ENCODE measurements at places on chromosomes 6 and 20. TPM values are rescaled to one million over a fixed set of nuclear protein-coding genes. Genes with fewer than 3 reads are reported as not detected.

The HACE1 gene
- 40.6 TPM for total RNA-seq

The DEFB124 gene
- total RNA-seq, result not detected

The ZNF334 gene
- 17.5 TPM for total RNA-seq

The PHACTR3 gene
- total RNA-seq, result 31.0 TPM

The CABLES2 gene
- total RNA-seq, result 3.7 TPM

The ACSS1 gene
- total RNA-seq, result 3.9 TPM

The TCF19 gene
- 3.4 TPM for total RNA-seq

The BTN1A1 gene
- total RNA-seq, result not detected

The DYNLT2 gene
- 3.2 TPM for total RNA-seq

The CLVS2 gene
- 43.3 TPM for total RNA-seq

The LAMA2 gene
- total RNA-seq, result 11.8 TPM

The DEFB115 gene
- not detected for total RNA-seq

The GSTA2 gene
- total RNA-seq, result not detected

The FKBP5 gene
- total RNA-seq, result 4.2 TPM

The BPIFB4 gene
- total RNA-seq, result not detected

The LTB gene
- not detected for total RNA-seq

The OPRL1 gene
- 8.4 TPM for total RNA-seq

The LMBRD1 gene
- 63.9 TPM for total RNA-seq

The L3MBTL3 gene
- total RNA-seq, result 34.9 TPM

The RIMS4 gene
- total RNA-seq, result 46.0 TPM

The KLC4 gene
- 18.4 TPM for total RNA-seq

The SIGLEC1 gene
- 0.25 TPM for total RNA-seq

The SALL4 gene
- 0.49 TPM for total RNA-seq

The PRKN gene
- 6.1 TPM for total RNA-seq

The LPIN3 gene
- total RNA-seq, result 0.49 TPM

The TMEM239 gene
- not detected for total RNA-seq

The CALHM5 gene
- 0.25 TPM for total RNA-seq

Measured in temporal lobe (tissue), 4 donors.